ENCODE measurements at places on chromosomes 3 and 15.

DNA sequence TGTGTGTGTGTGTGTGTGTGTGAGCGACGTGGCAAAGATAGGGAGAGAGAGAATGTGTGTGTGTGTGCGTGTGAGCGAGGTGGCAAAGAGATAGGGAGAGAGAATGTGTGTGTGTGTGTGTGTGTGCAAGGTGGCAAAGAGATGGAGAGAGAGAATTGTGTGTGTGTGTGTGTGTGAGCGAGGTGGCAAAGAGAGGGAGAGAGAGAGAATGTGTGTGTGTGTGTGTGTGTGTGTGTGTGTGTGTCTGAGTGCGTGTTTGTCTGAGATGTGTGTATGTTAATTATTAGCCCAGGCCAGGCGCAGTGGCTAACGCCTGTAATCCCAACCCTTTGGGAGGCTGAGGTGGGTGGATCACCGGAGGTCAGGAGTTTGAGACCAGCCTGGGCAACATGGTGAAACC lies 154.6 kb upstream of the RGMA start:
- DNase-seq, result no peak

GRCh38 chr3:133384331-133385027 lies 15.4 kb upstream of the BFSP2 start:
- peak; percentile 53 for DNase-seq

- peak; percentile 24 for DNase-seq
Observed at GRCh38 chr15:85504749-85505676, 124.6 kb downstream of the AKAP13 start.

DNA sequence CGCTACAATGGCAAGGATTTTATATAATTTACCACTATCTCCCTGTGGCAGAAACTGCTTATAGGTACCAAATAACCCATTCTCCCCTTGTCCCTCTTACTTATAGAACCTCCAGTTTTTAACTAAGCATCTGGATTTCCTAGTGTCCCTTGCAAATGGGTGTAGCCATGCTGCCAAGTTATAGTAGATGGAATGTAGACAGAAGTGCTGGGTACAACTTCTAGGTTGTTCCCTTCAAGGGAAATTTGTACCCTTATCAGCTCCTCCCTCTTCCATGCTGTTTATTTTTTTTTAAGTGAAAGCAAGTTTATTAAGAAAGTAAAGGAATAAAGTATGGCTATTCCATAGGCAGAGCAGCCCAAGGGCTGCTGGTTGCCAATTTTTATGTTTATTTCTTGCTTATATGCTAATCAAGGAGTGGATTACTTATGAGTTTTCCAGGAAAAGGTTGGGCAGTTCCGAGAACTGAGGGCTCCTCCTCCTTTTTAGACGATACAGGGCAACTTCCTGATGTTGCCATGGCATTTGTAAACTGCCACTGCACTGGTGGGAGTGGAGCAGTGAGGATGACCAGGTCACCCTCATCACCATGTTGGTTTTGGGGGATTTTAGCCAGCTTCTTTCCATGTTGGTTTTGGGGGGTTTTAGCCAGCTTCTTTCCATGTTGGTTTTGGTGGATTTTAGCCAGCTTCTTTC lies 40.1 kb upstream of the TM4SF19 start:
- no peak for DNase-seq

DNA sequence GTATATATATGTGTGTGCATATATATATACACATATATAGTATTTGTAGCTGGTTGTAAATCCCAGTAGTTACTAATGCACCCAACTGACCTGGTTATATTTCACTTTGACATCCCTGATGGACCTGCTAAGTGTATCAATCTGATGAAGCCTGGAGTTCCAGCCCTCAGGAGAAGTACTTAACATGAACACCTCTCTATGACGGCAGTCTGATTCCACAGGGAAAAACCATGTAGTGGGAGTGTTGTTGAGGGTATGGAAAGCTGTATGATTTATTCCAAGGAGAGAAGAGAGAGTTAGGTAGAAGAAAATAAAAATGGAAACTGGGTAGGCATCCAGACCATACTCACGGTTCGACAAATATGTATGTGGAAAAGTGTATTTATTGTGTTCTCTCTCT lies 531.2 kb upstream of the SEMA6D start:
- no peak for DNase-seq

DNA sequence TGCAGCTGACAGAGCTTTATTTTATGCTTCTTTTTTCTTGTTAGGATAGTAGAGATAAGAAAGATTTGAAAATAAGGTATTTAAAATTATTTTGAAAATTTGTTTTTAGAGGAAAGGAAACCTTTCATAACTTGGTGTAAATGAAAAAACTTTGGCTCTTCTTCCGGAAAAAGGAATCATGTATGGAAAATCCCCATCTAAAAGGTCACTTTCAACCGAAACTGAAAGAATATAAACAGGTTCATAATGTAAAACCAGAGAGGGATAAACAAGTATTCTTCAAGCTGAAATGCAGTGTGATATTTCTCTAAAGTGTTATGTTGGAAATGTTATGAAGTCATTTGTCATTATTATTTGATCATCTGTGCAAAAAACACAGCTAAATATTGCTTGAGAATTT lies 246.8 kb downstream of the NFKBIZ start:
- no peak for DNase-seq

GRCh38 chr3:38164643-38164951 lies 740 bp upstream of the OXSR1 start:
- DNase-seq, result no peak

- DNase-seq, result no peak
Observed at GRCh38 chr3:71031914-71032521, 551.5 kb downstream of the FOXP1 start.

- DNase-seq, result no peak
Observed at GRCh38 chr3:144516026-144516425, 544.4 kb downstream of the DIPK2A start.
